MCF 10A (cell line): ENCODE measurements at places on chromosomes 5 and 9. TPM values are rescaled to one million over a fixed set of nuclear protein-coding genes. Genes with fewer than 3 reads are reported as not detected.
A peak's percentile ranks its signal among the peaks of the same experiment; 100 is the strongest.

The MCIDAS gene
- 1.8 TPM in 2 replicates for total RNA-seq

The OR2V2 gene
- total RNA-seq = not detected in 2 replicates

- no peak for DNase-seq
These were observed 24.6 kb downstream of the ZNF454 start for GRCh38 chr5:178965465-178966055.

GRCh38 chr5:77250021-77250420, 39.5 kb downstream of the PDE8B start:
- DNase-seq = no peak

DNA sequence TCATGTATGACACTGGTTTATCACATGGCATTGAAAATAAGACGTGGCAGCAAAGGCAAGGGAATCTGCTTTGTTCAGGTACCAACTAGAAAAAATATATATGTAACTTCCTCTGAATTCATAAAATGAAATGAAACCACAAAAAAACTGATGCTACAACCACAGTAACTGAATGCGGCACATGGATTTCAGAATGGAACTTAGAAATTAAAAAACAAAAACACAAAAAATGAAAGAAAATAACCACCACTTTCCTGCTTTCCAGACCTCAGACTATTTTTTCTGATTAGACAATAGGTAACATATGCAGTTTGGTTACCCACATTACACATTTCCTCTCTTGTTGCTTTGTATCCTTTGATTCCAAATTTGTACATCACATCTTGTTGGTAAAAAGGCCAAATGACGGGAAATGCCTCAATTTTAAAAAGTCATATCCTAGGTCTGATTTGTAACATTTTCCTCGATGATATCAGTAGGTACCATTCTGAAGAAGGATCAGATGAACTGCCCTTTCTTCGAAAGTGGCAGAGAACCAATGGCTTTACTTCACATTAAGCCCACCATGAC, 18.1 kb upstream of the PDCL start:
- no peak for DNase-seq

DNA sequence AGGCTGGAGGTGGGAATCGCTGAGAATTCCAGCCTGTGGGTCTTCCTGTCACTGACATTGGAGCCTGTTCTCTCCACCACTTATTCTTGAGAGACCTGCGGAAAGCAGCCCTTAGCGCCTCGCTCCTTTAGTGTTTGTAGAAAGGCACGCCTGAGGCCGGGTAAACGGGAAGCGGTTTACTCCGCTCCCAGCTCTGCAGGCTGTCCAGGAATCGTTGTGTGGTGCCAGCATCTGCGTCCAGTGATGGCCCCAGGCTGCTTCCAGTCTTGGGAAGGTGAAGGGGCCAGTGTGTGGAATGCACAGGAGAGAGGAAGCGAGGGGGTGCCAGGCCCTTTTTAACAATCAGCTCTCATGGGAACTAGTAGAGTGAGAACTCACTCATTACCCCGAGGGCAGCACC, 44.6 kb upstream of the FCN2 start:
- no peak for DNase-seq

- DNase-seq = peak; percentile 26
These were observed 797 bp upstream of the FBXO38 start for GRCh38 chr5:148382961-148383360.

- peak; percentile 18 for DNase-seq
These were observed 119.1 kb upstream of the TBC1D2 start for GRCh38 chr9:98374385-98375051.

GRCh38 chr5:59301727-59302126, 591.8 kb downstream of the PDE4D start:
- DNase-seq = no peak
